GM23248 (cell line): ENCODE measurements at places on chromosomes 16 and 17. TPM values are rescaled to one million over a fixed set of nuclear protein-coding genes. Genes with fewer than 3 reads are reported as not detected.

Gene BAIAP3
- 0.13 and 0.86 TPM in 2 replicates for total RNA-seq

- DNase-seq: no peak
These were observed 68.5 kb downstream of the WWP2 start for GRCh38 chr16:69830534-69831211.

DNA sequence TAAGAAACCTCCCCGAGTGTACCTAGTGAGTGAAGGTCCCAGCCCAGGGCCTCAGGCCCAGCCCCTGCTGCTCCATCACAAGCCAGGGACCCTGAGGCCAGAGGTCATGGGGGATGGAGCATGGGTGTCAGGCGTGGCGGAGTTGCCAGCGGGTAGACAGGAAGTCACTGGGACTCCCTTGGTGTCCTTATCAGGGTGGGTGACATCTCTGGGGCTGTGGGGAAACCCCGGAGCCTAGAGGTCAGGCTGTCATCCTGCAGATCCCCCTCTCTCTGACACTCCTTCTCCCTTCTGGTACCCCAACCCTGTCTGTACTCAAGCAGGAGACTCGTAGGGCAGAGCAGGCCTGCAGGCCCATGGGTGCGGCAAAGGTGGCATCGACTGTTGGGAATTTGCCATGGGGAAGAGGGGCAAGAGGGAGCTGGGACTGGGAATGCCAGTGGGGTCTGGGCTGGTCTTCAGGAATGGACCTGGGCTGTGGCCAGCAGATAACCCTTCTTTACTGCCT, 10.8 kb upstream of the ADGRG1 start:
- DNase-seq: no peak

- DNase-seq: peak; percentile 73
These were observed 13.2 kb downstream of the JPT2 start for GRCh38 chr16:1691276-1691675.

- DNase-seq: no peak
These were observed 108.4 kb upstream of the ZKSCAN2 start for GRCh38 chr16:25366078-25366477.

GRCh38 chr17:72025113-72025512, 95.7 kb upstream of the SOX9 start:
- no peak for DNase-seq

Gene ASPHD1
- 6.9 and 18.7 TPM in 2 replicates for total RNA-seq

GRCh38 chr17:55768936-55769624, 18.2 kb downstream of the PCTP start:
- peak; percentile 64 for DNase-seq

DNA sequence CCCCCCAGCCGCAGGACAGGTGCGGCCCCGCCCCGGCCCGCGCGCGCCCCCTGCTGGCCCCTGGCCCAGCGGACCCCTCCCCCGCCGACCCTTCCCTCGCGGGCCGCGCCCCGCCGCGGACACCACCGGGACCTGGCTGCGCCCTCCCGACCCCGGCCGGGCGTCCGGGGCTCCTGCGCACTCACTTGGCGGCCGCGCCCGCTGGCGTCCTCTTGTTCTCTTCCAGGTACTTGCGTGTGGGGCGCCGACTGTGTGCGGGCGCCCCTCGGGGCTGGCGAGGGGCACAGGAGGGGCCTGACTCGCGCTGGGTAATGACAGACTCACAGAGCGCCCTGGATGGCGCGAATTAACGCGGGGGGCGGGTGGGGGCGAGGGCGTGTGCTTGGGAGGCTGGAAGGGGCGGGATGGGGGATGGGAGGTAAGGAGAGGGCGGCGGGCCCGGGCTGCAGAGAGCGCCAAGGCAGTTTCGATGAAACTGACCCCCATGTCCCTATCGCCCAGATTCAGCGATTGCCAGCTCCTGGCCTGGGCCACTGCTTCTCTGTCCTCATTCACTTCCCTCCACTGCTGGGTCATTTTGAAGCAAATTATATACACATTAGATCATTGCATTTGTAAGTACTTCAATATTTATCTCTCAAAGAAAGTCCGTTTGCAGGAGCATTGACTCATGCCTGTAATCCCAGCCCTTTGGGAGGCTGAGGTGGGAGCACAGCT, 445 bp upstream of the DBNDD1 start:
- DNase-seq: peak; percentile 80

Gene P2RX5
- total RNA-seq: 2.5 and 4.0 TPM in 2 replicates

Gene MYH2
- total RNA-seq: 0.65 and 1.5 TPM in 2 replicates

GRCh38 chr16:75416904-75417565, 16.3 kb downstream of the CFDP1 start:
- no peak for DNase-seq

GRCh38 chr17:40176754-40177110, 538 bp upstream of the RAPGEFL1 start:
- DNase-seq: no peak

Gene SDK2
- under 0.01 TPM in 1 of 2 replicates, not detected in the other for total RNA-seq

Gene RRN3
- total RNA-seq: 36.2 and 40.3 TPM in 2 replicates

Gene CSH2
- total RNA-seq: not detected in 2 replicates

Gene KRT12
- total RNA-seq: not detected in 2 replicates

- no peak for DNase-seq
These were observed 9.4 kb downstream of the GGA2 start for GRCh38 chr16:23500862-23501225.

GRCh38 chr17:8018436-8018835, 16.0 kb downstream of the GUCY2D start:
- no peak for DNase-seq

Gene IRX6
- total RNA-seq: not detected in 2 replicates

Gene KRTAP9-2
- total RNA-seq: not detected in 2 replicates

Gene ACAP1
- 0.89 and 4.4 TPM in 2 replicates for total RNA-seq

GRCh38 chr17:28368306-28368831, 1.7 kb downstream of the VTN start:
- DNase-seq: no peak

DNA sequence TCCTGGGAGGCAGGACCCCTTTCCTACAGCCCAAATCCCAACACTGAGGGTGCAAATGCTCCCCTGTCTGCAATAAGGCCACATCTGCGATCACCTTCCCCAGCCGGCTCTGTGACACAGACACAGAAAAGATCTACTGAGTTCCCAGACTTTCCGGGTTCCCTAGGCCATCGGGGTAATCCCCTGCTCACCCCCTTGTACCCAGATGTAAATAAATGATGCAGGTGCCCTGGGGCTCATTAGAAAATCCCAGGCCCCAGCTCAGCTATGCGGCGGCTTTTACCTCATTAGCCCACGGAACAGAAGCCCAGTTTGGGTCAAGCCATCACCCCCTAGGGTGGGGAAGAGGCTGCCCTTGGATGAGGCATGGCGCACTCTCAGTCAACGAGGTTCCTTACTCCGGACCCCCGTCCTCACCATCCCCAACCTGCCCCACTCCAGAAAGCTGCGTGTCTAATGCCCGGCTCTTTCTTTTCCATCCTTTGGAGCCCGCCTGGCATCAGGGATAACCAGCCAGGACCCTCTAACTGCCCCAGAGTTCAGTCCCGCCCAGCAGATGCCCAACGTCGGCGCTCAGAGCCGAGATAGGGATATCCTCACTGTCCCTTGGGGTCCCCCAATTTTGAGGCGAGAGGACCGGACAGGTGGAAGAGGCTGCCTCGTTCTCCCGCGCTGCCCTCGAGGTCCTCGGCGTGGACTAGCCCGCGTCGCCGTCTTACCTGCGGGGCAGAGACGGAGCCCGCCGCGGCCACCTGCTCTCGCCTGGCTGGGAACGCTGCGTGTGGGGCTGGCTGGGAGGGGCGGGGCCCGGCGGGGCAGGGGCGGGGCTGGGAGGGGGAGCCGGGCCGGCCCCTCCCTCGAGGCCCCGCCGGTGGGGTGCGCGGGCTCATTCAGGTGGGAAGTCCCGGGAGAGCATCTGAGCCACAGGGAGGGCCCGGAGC, at the start of gene ZNF385C:
Gene ZNF385C, minus strand, starts transcription at position 783 of the 941 bp plus-strand sequence. CDS start 35,417 bp downstream, outside the sequence.
- no peak for DNase-seq

GRCh38 chr17:78491236-78492115, 85.7 kb downstream of the DNAH17 start:
- no peak for DNase-seq

GRCh38 chr17:79410681-79411080, 200.2 kb downstream of the RBFOX3 start:
- no peak for DNase-seq

DNA sequence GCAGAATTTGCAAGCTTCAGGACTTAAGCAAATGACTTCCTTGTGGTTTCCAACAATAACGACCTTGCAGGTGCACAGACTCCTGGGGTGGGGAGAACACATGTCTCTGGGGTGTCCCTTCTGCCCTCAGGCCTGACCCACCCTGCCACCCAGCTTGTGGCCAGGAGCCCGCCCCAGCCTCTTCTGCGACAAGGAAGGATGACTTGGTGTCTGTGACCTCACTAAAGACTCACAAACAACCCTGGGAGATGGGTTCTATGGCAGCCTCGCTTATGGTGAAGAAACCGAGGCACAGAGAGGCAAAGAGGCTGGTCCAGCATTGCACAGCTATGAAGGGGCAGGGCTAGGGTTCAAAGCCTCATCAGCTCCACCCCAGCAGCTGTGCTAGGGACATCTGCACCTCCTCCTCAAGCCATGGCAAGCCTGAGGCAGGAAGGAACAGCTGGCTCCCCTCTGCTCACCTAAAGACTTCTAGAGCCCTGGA, 2.6 kb downstream of the ATP2A3 start:
- no peak for DNase-seq

DNA sequence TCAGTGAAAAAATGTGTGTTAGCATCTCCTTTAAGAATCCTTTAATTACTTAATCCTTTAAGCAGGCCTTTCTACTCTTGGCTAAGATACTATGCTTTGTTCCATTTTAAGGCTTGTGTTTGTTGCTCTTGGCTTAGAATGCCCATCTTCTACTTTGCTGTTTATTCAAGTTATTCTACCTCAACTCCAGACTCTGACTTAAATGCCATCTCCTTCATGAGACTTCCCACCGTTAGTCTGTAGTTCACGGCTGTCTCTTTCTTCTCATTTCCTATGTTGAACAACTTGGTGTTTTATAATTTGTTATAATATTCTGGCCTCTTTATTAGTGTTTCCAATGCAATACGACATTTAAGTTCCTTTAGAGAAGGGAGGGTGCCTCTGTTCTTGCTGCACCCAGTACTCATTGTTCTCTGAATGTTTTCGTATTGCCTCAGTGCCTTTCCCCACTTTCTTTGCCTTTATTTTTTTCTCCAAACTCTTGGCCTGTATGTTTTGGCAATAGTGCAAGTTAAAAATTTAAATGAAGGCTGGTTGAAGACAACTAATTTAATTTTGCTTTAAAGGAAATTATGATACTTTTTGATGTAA, 6.1 kb upstream of the KRT10 start:
- no peak for DNase-seq

GRCh38 chr17:4516735-4517134, 18.1 kb downstream of the SPNS2 start:
- no peak for DNase-seq

DNA sequence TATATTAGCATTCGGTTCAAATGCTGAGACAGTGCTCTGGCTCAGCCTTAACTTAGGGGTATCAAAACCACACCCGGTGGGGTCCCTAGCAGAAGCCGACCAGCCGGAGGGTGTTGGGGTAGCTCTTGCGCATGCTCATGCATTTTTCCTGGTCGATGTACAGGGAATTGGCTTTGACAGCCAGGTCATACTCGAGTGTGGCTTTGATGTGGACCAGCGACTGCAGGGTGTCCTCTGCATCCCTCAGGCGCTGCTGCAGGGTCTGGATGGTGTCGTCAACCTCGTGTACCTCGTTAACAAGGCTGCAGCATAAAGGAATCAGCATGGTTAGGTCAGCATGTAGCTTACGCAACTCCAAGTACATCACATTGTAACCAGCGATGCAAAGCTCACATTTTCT, 37.5 kb downstream of the TEKT3 start:
- DNase-seq: no peak

Gene HOXB7
- 7.1 and 11.1 TPM in 2 replicates for total RNA-seq

GRCh38 chr17:54900457-54901229, at the start of gene TOM1L1:
Gene TOM1L1, plus strand, starts transcription at chr17:54900852. Its CDS starts 14 bp downstream, at chr17:54900866.
- DNase-seq: peak; percentile 80

Gene UMOD
- total RNA-seq: not detected in 2 replicates

DNA sequence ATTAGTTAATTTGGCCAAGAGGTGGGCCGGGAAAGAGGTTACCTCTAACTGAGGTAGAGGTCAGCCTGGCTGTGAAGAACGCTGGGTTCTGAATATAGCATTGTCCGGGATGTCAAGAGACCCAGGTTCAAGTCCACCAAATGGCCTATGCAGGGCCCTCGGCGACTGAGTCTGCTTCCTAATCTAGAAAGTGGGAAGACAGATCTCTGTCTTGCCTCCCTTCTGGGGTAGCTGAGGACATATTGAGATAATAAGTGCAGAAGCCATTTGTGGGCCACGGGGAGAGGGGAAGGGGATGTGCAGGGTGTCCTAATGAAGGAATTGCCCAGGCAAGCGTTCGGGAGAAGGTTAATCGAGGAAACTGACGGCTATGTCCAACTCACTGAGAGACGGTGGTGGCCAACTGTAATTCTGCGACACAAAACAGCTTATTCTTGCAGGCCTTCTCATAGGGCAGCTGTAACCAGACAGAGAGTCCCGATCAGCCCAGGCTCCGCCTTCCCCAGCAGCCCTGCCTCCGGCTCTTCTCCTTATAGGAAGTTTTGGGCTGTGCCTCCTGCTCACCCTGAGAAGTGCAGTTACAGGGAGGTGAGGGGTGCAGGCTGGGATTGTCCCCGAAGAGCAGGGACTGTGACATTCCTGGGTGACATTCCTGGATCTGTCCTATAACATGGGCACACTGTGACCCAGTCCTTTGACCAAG, 15.9 kb downstream of the HASPIN start:
- DNase-seq: no peak

GRCh38 chr17:31842195-31843069, 16.6 kb downstream of the COPRS start:
- DNase-seq: peak; percentile 73
